Hindlimb muscle (tissue), 1 donor: ENCODE measurements at places on chromosomes 4 and X.
A peak's percentile ranks its signal among the peaks of the same experiment; 100 is the strongest.

- DNase-seq = no peak
Measured at GRCh38 chr4:124199755-124200154, 512.8 kb downstream of the ANKRD50 start.

GRCh38 chr4:75995727-75996126, 5.0 kb upstream of the SDAD1 start:
- peak; percentile 48 for DNase-seq

- DNase-seq = no peak
Measured at GRCh38 chr4:148075438-148075837, 343.6 kb downstream of the ARHGAP10 start.

DNA sequence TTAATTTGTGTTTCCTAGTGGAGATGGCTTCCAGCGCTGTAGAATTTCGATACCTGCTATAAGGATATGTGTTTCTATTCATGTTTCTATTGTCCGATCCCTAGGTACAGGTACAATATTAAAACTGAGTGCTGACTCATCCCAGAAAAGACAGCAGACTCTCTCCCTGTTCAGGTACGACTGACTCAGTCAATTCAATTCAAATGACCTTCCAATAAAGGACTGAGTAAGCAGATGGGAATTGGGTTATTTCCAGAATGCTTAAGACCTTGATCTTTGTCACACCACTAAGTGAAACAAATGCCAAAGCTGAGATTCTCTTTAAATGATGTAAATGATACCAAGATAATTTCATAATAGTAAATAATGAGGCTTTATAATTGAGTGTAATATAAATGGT, 1596.9 kb downstream of the RPA4 start:
- DNase-seq = no peak

DNA sequence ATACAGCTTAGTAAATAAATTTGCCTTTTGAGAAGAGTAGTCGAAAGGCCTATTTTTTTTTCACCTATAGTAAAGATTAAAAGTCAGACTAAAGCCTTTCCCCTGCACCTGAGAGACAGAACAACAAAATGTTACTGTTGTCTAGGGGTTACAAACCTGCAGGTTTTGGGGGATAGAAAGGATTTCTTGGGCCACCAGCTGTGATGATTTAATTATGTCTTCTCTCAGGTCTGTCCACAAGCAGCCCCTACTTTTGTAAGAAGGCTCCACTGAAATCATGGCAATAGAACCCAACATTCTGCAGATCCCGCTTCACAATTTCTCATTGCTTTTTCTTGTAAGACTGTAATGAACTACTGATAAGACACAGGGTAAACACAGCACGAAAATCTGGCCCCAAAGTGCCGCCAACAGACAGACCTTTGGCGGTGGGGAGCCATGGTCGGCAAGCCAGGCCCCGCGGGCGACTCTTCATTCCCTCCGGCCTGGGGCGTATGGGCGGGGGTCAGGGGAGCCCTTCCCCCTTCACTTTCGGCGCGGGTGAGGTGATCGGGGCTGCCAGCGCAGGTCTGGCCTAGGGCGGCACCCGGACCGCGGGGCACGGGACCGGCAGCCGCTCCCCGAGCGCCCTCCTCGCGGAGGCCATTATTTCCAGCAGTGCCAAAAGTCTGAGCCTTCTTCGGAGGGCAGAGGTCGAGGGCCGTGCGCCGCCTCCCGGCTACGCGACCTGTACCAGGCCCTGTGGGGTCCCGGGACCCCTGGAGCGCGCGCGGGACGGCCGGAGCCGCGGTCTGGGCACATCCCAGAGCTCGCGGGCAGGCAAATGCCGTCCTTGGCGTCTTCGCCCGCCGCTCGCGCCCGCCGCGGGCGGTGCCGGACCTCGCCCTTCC, 812 bp upstream of the KDM6A start:
- DNase-seq = peak; percentile 41

GRCh38 chr4:75786526-75786925, 62.1 kb downstream of the USO1 start:
- DNase-seq = no peak

DNA sequence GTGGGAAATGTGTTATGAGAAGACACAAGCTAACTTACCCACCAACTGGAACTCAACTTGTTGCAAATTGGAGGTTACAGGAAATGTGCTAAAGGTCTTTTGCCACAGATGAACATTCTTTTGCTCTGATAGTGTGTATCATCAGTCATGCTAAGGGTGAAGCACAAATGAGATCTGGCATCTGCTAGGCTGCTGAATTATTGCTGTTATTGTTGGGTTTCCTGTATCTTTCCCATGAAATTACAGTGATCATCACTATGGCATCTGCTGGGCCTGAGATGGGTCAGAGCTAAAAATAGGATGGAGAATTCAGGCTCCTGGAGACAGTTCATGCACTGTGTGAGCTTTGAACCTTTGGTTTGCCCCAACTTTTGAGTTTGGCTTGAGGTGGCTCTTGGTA, 124.5 kb downstream of the NPNT start:
- no peak for DNase-seq

DNA sequence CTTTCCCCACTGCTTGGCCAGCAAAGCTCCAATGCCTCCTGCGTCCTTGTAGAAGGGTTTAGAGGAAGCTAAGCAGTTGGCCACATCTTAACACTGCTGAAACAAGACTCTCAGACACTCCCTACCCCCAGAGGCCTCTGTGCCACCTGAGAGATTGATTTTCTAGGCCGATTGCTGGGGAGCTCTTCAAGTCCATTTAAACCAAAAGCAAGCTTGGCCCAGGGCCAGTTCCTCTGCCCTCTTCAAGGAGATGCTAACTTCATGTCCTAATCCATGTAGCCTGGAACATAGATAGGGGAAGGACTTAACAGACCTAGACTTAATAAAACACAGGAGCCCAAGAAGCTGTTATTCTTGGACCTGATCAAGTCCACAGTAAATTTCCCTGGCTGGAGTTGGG, 27.2 kb upstream of the FMR1NB start:
- DNase-seq = peak; percentile 0

DNA sequence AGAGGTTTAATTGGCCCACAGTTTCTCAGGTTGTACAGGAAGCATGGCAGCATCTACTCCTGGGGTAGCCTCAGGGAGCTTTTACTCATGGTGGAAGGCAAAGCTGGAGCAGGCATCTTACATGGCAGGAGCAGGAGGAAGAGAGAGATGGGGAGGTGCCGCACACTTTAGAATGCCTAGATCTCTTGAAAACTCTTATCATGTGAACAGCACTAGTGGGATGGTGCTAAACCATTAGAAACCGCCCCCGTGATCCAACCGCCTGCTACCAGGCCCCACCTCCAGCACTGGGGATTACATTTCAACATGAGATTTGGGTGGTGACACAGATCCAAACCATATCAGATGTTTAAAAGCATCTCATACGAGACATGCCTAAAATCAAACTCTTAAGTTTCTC, 41.6 kb upstream of the SCOC start:
- DNase-seq = no peak

- no peak for DNase-seq
Measured at GRCh38 chr4:187235456-187236170, 512.0 kb upstream of the FAT1 start.

- DNase-seq = peak; percentile 70
Measured at GRCh38 chr4:111641813-111642579, 503.3 kb upstream of the FAM241A start.

DNA sequence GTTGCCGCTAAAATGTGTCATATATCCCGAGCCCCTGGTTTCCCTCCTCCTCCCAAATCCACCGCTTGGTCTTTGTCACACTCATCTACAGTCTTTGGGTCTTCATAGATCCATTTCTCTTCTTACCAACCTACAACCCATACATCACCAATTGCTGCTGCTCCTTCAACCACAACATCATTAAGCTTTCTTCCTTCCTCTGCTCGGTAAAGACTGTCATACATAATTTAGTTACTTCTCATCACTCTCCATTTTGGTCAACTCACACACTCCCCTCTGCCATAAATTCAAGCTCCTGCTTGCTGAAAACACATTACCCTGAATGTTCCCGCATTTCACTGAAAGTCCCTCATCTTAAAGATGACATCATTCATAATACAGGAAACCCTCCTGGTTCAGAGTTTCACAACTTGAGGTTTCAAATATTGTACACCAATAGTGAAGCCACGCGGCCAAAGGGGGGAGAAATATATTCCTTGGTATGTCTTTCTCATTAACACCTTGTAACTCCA, 1.7 kb upstream of the DCTD start:
- no peak for DNase-seq
